Stimulated activated CD4-positive, alpha-beta T cell treated with anti-CD3 and anti-CD28 coated beads, TNF-alpha, amount 100 ng/mL, for 24 hours (primary cell): ENCODE measurements at places on chromosomes 1 and 21.

- DNase-seq, result no peak
Observed at GRCh38 chr1:208535511-208535910, 291.3 kb upstream of the PLXNA2 start.

DNA sequence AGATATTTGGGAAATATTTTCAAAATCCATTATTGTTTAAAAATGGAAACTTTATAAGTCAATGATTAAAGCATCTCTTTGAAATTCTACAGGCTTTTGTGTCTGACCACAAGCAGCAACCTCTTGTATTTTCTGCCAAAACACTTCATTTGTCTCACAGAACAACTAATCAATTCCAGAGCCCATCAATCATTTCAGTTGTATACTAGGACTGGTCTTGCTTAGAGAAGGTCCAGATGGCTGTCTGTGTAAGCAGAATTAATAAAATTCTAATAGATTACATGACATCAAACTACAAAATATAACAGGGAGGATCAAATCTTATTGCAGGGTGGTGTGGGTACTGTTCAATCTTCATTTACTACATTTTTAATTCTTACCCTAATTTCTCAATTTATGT, 76.4 kb downstream of the ACBD6 start:
- no peak for DNase-seq

GRCh38 chr1:207145401-207146058, 41.5 kb downstream of the C4BPA start:
- DNase-seq, result no peak

GRCh38 chr1:219755234-219755633, 142.3 kb upstream of the ZC3H11B start:
- no peak for DNase-seq

- no peak for DNase-seq
Observed at GRCh38 chr1:185487936-185488335, 170.9 kb upstream of the IVNS1ABP start.

- no peak for DNase-seq
Observed at GRCh38 chr1:1149416-1149815, 24.3 kb upstream of the TTLL10 start.

DNA sequence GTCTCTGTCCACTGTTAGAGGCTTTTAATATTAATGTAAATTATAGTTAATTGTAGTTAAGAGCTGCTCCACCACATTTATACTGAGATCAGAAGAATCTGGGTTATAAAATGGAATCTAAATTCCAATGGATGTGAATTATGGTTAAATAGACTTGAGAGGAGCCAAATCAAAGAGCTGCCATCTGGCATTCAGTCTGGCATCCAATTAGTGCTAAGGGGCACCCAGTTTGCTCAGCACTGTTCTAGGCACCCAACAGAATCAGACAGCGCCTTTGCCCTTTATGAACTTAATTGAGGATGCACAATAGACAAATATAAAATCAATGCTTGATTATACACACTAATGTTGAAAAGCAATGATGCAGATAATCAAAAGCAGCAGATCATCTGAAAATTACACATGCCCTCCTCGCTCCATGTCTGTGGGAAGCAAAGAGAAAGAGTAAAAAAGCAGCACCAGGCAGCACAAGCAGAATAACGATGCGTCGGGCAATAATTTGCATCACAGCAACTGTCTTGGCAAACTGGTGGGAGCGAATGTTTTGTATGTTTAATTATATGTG, 310.1 kb downstream of the BRINP2 start:
- no peak for DNase-seq

GRCh38 chr1:20496241-20496661, 10.2 kb upstream of the CAMK2N1 start:
- no peak for DNase-seq

- peak; percentile 68 for DNase-seq
Observed at GRCh38 chr1:2044510-2045319, 5.5 kb upstream of the PRKCZ start.

GRCh38 chr1:47696404-47696736, 258.5 kb downstream of the FOXD2 start:
- no peak for DNase-seq

DNA sequence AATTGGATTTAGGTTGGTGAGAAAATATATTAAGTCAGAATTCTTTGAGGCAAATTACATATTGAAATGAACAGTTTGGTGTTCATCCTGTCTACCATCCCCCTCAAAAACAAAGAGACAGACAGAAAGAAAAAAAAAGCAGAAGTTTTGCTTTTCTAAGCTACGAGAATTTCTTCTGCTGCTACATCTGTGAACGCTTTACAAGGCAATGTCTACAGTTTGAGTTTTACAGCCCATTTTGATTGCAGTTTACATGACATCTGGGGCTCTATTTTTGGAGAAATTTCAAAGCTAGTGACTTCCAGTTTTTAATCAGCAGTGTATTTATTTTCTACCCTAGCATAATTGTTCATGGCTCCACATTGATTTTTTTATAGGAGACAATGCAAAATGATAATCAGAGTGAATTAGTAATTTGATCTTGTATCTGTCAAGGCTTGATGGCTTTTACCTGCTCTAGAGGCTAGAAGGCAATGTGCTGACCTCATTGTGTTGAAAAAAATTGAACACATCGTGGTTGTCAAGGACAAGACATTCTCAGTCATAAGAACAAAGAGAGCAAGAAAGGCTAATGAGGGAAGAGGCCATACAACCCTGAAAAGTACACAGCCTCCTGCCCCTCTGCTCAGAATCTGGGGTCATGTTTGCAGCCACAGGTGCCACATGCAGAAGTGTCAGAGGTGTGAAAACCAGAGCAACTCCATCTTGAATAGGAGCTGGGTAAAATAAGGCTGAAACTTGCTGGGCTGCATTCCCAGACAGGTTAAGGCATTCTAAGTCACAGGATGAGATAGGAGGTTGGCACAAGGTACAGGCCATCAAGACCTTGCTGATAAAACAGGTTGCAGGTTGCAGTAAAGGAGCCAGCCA, 201.0 kb upstream of the CAMK1G start:
- no peak for DNase-seq

DNA sequence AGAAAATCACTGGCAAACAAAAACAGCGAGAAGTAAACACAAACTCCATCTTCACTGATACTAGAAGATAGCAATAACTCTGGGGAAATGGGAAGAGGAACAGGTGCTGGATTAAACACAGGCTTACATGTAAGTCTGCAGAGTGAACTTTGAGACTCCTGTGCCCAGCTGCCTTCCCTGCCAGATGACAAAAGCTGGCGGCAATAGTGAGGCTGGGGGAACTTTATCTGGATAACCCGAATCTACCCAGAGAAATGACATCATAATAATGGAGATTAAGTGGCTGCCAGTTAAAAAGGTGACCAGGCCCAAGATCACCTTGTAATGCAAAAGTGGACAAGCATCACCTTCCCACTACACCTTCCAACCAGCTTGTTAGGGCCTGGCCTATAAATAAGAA, 184.5 kb downstream of the CHRM3 start:
- DNase-seq, result no peak

DNA sequence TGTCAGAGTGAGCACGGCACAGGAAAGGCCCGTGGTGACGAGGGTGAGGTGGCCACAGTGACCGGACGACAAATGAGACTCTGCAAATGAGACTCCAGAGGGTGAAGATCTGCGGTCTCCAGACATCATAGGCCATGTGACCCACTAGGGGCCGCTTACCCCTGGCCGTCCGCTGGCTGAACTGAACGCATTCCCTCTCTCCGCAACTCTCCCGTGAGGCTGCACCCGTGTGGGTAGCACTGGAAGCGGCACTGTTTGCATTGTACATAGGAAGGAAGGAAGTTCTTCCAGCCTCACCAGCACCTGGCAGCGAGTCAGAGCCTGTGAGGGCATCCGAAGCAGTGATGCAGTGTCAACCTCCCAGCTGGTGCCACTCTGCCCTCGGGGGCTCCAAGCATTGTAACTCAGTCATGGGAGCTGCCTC, 23.6 kb upstream of the SPSB1 start:
- DNase-seq, result no peak
